ENCODE measurements at places on chromosomes 7 and 10. TPM values are rescaled to one million over a fixed set of nuclear protein-coding genes. Genes with fewer than 3 reads are reported as not detected.

The CHST15 gene
- total RNA-seq = 1.9 TPM

The SPDYE3 gene
- total RNA-seq = not detected

The C1GALT1 gene
- total RNA-seq = 21.9 TPM

The RPEL1 gene
- not detected for total RNA-seq

DNA sequence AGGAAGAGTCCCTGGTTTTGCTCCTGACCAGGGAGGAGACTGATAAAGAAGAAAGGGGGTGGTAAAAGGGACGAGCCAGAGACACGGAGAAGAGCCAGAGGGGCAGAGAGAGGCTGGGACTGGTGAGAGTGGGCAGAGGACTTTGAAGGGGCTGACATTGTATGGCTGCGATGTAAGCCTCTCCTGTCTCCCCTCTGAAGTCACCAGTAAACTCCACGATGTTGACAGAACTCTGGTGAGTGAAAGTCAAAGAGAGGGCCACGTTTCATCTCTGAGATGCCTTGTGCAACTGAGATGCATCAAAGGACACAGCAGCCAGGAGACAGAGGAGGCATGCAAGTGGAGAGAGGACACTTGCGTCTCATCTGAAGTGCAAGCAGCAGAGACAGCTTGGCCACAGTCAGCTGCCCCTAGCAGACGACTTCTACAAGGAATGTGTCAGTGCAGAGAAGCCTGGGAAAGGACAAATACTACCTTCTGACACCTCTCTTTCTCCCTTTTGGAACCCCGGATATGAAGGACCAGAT lies 54.3 kb downstream of the SMKR1 start:
- H3K4me3 ChIP-seq = no peak overlapping the region
- DNase-seq = no peak
- H3K4me1 ChIP-seq = peaks cover 4% of the 10 kb centered on the region
- H3K27me3 ChIP-seq = no peaks in the 10 kb centered on the region
- no peaks in the 10 kb centered on the region for H3K36me3 ChIP-seq

DNA sequence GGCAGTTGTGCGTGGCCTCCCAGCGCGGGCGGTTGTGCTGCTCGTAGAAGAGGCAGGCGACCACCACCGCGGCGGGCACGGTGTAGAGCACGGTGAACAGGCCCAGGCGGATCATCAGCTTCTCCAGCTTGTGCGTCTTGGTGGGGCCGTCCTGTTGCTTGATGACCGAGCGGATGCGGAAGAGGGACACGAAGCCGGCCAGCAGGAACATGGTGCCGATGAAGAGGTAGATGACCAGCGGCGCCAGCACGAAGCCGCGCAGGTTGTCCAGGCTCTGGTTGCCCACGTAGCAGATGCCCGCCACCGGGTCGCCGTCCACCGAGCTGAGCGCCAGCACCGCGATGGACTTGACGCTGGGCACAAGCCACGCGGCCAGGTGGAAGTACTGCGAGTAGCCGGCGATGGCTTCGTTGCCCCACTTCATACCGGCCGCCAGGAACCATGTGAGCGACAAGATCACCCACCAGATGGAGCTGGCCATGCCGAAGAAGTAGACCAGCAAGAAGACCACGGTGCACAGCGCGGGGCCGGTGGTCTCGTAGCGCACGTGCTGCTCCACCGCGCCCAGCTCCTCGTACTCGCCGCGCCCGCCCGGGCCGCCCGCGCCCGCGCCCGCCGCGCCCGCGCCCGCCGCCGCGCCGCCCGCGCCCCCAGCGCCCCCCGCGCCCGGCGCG lies 2.2 kb downstream of the FZD8 start:
- H3K27me3 ChIP-seq = peaks cover 8% of the 10 kb centered on the region
- DNase-seq = peak; percentile 36
- H3K4me3 ChIP-seq = peak overlapping the region; percentile 52
- H3K4me1 ChIP-seq = peaks cover 33% of the 10 kb centered on the region

- H3K27me3 ChIP-seq = no peaks in the 10 kb centered on the region
- H3K4me3 ChIP-seq = no peak overlapping the region
- H3K27ac ChIP-seq = peak overlapping the region; percentile 34
- H3K36me3 ChIP-seq = no peaks in the 10 kb centered on the region
- peaks cover 17% of the 10 kb centered on the region for H3K4me1 ChIP-seq
- peak; percentile 88 for DNase-seq
These were observed 166.4 kb upstream of the ADO start for GRCh38 chr10:62638062-62638477.

GRCh38 chr7:30422922-30423321 lies 55.7 kb downstream of the NOD1 start:
- peak; percentile 67 for DNase-seq
- H3K36me3 ChIP-seq = peaks cover 9% of the 10 kb centered on the region
- no peaks in the 10 kb centered on the region for H3K27me3 ChIP-seq
- H3K27ac ChIP-seq = no peak overlapping the region

GRCh38 chr10:118253397-118253796 lies 88.7 kb downstream of the FAM204A start:
- no peaks in the 10 kb centered on the region for H3K36me3 ChIP-seq
- peaks cover 8% of the 10 kb centered on the region for H3K4me1 ChIP-seq
- no peak overlapping the region for H3K4me3 ChIP-seq
- H3K27me3 ChIP-seq = peaks cover 98% of the 10 kb centered on the region

- DNase-seq = peak; percentile 40
- H3K4me1 ChIP-seq = peaks cover 60% of the 10 kb centered on the region
- peak overlapping the region; percentile 87 for H3K27ac ChIP-seq
- no peaks in the 10 kb centered on the region for H3K27me3 ChIP-seq
These were observed 169.7 kb upstream of the RHEB start for GRCh38 chr7:151689196-151689971.

GRCh38 chr7:106369816-106370215 lies 85.0 kb upstream of the NAMPT start:
- no peaks in the 10 kb centered on the region for H3K4me1 ChIP-seq
- no peaks in the 10 kb centered on the region for H3K36me3 ChIP-seq
- H3K27ac ChIP-seq = no peak overlapping the region
- DNase-seq = peak; percentile 28
- H3K4me3 ChIP-seq = no peak overlapping the region

Data from cardiac muscle cell (in vitro differentiated cells and primary cell).